ENCODE measurements at places on chromosomes 5 and 9.

DNA sequence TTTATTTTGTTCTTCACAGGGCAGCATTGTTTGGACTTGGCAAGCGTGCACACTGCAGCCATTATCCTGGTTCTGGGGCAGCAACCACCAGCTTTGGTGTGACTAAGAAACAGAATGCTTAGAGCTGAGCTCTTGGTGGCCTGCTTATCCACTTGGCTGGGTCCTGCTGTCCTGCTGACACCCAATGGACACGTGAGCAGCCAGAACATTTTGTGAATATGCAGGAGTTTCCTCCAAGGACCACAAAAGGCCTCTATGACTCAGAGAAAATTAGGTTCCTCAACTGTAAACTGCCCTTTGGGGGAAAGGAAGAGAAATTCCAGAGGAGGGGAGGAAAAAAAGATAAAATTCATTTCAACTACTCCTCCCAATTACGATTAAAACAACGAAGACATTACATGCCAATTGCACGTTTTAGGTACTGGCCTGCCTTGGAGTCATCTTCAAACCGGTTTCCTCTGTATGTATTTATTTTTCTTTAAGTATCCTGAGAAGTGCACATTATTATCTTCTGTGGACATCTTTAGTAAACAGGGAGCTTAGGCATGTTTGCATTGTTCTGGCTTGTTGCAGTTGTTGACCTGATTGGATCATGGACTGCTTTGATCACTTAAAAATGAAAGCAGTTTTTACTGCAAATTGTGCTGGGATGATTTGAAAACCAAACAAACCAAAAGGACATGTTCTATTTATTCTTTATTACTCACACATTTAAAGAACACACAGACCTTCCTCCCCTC lies 82.3 kb upstream of the TLE4 start:
- peak; percentile 72 for DNase-seq

DNA sequence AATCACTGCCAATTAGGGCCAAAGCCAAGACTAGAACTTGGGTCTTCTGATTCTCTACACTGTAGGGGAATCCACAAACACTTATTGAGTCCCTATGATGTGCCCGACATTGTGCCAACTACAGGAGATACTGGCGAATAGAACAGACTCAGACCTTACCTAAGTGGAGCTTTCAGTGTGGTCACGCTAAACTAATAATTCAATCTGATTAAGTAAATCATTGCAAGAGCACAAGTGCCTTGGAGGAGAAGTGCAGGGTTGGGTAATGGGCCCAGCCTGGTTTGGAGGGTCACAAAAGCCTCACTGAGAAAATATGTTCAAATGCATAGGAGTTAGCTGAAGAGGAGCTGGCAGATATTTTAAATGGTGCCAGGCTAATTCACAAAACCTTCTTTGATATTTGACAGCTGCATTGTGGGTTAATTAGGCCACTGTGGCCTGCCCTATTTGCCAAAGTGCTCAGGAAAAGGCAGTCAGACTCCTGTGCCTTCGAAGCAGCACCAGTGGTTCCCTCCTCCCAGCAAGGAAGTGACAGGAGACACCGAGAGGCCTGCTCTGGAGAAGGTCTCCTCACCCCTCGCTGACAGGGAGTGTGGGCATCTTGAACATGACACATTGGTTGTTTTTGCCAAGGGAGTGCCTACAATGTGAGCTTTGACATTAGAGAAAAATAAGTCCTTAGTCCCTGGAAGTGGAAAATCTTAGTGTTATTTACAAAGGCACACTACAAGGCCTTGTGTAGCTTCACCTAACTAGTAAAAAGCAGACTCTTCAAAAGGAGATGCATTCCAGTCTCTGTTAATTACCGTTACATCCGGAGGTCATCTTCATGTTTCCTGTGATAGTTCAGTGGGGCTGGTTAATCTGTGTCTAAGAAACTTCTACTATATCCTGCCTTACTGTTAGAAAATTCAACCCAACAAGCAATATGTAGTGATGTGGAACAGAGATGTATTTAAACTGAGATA lies 24.1 kb upstream of the TRAF1 start:
- DNase-seq, result peak; percentile 44

GRCh38 chr9:130244548-130245165 lies 20.9 kb upstream of the HMCN2 start:
- DNase-seq, result no peak

GRCh38 chr5:35356725-35357124 lies 126.4 kb upstream of the PRLR start:
- DNase-seq, result no peak

- DNase-seq, result no peak
Observed at GRCh38 chr9:99866398-99866797, 40.1 kb upstream of the STX17 start.

GRCh38 chr9:110638381-110638954 lies 30.1 kb upstream of the MUSK start:
- DNase-seq, result peak; percentile 42

DNA sequence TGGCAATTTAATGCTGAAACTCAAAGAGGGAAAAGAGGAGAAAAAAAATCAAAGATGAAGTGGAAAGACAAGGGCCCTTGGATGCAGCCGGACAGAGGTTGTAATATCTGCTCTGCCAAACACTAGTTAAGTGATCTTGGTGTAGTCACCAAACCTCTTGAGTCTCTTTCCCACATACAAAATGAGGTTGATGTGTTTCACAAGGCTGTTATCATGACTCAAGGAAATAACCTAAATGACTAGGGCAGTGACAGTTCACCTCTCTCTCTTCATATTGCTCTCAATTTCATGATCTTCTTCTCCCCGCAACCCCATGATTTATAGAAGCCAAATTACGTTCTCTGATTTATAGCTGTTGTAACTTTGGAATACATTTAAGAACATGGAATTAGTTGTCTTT lies 44.9 kb downstream of the PIK3R1 start:
- DNase-seq, result no peak

- DNase-seq, result no peak
Observed at GRCh38 chr5:108148715-108149139, 233.2 kb downstream of the FBXL17 start.

DNA sequence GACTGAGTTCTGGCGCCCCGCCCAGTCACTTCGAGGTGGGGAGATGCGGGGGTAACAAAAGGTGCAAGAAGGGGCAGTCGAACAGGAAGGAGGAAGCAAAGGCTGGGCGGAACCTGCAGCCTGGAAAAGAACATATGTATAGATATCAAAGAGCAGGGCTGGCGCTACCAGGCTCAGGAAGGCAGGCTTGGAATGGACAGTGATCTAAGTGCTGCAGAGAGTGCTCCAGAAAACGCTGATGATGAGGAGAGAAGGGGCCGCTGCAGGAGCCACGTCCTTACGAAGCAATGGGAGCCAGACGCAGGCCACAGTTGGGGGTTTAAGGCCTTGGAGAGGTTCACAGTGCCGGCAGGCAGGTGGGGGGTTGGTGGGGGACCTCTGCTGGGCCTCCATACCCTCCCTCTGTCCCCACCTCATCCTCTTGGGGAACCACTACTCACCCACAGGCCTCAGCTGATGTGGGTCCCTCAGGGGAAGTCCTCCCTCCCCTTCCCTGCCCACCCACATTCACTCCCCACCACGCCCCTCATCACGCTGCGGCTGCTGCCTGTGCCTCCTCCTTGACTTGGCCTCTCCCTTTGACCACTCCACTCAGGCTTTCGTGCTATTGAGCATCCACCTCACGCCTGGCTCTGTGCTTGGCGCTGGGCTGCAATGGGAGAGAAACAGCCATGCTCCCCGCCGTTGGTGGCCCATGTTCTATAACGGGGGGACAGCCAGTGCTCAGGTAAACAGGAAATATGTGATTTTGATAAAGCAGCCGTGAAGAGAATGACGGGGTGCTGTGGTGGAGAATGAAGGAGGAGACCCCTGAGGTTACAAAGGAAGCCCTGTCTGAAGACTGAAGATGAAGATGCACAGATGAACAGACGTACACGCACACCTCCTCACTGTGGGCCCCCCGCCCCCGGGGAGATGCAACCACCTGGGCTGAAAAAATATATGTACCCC lies 40.5 kb upstream of the RPL26L1 start:
- DNase-seq, result no peak

DNA sequence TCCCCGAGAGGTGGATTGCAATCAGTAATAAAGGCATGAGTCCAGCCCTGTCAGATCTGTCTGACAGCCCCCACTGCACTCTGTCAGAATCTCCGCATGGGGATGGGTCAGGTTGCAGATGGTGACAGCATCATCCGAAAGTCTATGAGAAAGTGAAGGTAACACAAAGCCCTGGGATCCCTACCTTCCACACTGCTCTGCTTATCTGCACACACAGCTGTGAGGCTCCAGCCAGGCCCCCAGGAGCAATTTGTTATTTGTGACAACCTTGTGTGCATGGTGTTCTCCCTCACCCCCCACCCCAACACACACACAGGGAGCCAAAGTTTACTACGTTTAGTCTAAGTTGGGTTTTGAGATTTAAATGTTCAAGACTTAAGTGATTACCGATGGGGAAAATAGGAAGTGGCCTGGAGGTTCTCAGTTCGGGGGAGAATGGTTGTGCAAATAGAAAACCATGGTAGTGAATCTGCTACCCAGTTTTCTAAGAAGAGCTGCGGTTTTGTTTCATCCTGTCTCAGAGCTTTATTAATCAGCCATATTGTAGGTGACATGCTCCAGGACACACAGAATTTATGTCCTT lies 92.7 kb downstream of the SV2C start:
- DNase-seq, result no peak

- DNase-seq, result no peak
Observed at GRCh38 chr5:38835887-38836286, 9.9 kb upstream of the OSMR start.

DNA sequence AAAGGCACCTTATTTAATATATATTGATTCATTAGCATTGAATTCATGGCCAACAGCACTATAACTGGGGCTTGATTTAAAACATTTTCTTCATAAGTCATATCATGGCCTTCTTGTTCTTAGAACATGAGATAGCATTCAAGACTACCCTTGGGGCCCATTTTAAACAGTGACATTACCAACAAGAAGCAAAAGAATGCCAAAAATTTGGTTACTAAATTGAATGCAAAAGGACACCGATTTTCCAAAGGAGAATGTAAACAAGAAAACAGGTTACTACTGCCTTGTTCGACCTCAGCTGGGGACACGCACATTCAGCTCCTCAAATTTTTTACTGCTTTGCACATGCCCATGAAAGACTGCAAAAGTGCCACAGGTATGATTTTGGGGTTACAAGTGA lies 219.4 kb upstream of the TLE4 start:
- DNase-seq, result no peak

DNA sequence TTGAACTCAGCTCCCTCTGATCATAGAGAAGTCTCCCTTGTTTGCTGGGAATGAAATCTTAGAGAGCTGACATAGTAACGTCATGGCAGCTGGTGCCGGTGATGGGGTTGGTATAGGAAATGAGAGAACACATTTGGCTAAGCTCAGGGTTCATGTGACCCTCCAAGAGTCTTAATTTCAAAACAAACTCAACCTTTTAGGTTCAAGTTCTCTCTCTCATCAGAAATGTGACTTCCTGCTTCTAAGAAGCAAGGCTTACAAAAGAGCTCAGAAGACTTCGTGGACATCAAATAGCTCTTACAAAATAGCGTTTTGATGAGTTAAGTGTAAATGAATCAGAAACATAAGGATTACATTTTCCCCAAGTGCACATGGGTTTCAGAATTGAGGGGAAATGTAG lies 97.3 kb downstream of the PAPPA start:
- no peak for DNase-seq

- no peak for DNase-seq
Observed at GRCh38 chr9:12351293-12352044, 341.7 kb upstream of the TYRP1 start.

DNA sequence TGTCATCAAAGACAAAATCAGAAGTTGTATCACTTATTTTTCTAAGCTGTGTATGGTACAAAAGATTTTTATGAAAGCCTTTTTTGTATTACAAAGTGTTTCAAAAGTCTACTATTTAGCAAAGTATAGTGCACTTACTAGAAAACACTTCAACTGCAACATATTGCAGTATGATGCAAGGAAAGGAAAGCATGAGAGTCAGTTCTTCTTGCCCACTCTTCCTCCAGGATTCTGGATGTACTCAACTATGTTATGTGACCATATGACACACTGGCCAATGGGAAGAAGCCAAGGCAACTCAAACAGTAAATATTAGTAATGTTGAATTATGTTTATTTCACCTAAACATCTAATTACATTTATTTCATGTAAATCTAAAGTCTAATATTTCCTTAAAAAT lies 49.5 kb upstream of the TYRP1 start:
- no peak for DNase-seq

- DNase-seq, result peak; percentile 89
Observed at GRCh38 chr5:149172261-149172660, 31.0 kb downstream of the ABLIM3 start.

DNA sequence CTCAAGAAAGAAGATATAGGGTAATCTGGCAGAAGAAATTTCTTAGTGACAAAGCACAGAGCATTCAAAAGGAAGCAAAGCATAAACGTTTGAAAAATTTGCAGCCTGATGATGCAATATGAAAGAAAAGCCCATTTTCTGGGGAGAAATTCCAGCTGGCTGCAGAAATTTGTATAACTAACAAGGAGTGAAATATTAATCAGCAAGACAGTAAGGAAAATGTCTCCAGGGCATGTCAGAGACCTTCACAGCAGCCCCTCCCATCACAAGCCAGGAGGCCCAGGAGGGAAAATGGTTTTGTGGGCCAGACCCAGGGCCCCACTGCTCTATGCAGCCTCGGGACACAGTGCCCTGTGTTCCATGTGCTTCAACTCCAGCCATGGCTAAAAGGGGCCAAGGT lies 359.4 kb downstream of the HINT1 start:
- no peak for DNase-seq

- no peak for DNase-seq
Observed at GRCh38 chr9:2015581-2016407, 647 bp downstream of the SMARCA2 start.

DNA sequence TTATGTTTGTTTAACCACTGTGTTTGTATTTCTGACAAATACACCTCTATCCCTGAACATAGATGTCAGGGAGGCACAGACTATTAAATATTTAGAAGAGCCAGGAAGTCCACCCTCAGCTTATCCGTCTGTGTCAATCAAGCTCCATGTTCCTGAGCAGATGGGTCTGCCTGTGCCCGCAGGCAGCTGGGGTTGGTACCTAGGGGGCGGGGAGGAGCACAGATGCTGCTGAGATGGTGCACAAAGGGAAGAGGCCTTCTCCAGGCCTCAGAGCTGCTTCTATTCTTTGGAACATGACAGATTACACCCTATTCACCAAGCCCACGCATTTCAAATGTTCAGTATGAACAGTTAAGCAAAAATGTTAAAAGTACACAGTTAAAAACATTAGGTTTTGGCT lies 142.1 kb downstream of the EPB41L4A start:
- no peak for DNase-seq

DNA sequence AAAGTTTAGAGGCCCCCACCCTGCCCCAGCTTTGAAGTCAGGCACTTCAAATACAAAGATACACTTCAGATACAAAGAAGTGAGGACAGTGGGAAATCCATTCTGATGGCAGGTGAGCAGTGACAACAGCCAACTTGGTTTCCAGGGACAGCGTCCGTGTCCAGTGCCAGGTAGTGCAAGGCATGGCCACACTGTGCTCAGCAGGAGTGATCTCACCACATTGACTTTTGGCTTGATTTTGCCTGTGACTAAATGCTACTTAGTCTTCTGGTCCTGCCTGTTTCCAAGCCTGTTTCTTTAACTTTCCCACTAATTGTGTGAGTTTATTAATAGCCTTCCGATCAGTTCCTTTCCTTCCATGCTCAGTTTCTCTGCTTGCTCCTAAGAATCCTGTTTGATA lies 72.6 kb upstream of the PALM2AKAP2 start:
- no peak for DNase-seq

All from RCC 7860 (cell line).